NCI-H2081 treated with DMSO at 0.1 percent for 48 hours (cell line): ENCODE measurements at places on chromosomes 7 and 10.

DNA sequence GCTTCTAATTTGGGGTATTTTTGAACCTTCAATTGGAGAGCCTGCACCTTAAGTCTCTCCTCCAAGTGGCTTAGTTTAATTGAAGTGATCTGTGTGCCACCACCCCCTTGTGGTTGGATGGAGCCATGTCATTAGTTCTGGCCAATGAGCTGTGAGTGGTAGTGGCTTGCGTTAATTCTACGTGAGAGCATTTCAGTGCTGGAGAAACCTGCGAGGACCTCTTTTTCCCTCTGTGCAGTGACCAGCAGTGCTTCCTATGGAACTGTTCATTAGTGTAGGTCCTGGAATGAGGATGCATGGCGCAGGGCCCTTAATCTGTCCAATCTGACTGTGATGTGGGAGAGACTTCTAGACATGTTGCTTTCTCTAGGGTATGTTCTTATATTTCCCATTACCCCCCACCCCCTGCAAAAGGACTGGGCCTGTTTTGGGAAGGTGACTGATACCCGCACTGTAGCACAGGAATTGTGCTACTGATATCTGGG, 3.8 kb downstream of the HILPDA start:
- peak; percentile 17 for DNase-seq

- DNase-seq = no peak
These were observed 458.6 kb downstream of the PARD3 start for GRCh38 chr10:34356463-34356862.

GRCh38 chr7:155540553-155540952, 5.8 kb downstream of the CNPY1 start:
- DNase-seq = no peak

DNA sequence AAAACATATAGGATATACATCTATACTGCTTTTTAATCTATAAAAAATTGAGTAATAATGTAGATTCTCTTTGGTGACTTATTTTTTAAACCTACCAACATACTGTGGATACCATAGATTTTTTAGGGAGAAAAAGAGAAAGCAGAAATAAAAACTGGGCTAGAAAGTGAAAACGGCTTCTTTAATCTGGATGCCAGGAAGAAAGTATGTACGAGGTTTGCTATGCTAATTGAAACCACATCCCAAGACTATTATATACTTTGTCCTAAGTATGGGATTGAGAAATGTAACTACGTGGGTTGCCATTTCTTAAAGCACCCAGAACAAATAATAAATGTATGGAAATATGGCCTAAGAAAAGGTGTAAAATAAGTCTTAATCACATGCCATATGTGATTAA, 129.0 kb upstream of the NFE2L3 start:
- no peak for DNase-seq

DNA sequence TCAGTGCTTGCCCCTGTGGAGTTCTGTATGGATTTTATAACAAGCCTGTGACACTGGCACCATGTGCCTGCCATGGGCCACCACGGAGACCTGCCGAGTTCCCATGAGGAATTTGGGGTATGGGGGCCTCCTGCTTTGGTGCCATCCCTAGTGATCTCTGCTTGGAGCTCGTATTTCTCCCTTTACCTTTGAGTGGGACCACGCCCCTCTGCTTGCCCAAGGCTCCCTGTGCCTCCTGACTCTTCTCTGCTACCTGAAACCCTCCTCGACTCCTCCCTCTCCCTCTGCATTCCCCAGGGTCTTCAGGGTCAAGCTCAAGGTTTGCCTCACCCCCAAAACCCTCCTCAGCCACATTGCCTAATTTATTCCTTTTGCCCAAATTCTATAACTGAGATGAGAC, 225.0 kb downstream of the BUB3 start:
- DNase-seq = no peak

DNA sequence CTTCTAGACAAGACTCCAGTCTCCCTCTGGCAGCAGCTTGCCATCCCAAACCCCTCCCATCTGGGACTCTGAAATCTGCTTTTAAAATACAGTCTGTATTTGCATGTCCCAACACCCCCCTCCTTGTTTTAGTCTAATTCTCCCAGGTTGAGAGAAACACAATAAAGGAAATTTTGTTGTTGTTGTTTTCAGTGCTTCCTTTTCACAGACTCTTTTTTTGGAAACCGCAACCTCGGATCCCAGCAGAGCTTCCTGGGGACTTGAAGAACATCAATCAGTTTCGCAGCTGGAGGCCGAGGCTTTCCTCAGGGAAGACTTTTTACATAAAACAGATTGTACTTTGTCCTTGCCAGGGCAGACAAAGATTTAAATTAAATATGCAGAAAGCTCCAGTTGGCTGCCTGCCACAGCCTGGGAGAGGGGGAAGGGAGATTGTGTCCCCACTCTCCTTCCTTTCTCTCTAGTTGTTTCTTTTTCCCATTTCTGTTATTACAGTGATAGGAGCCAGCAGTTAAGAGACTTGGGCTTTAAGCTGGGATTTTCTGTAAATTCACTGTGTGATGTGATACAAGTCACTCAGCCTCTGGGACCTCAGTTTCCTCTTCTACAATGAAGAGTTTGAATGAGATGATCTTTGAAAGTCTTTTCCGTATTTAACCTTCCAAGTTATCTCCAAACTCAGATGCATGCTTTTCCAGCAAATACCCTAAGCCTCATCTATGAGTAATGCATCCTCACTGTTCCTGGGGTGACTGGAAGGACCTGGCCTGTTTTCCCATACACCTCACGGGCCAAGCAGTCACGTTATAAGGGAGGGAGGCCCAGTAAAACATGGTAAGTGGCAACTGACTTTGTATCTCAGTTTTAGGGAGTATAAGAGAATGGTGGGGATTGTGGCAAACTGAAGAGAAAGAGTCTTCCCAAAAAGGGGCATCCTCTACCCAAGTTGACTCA, 192.3 kb downstream of the REEP3 start:
- DNase-seq = peak; percentile 27

GRCh38 chr7:20796500-20796899, 9.8 kb upstream of the SP8 start:
- DNase-seq = no peak

- DNase-seq = no peak
These were observed 569.5 kb upstream of the MGMT start for GRCh38 chr10:128897401-128898129.

- DNase-seq = no peak
These were observed 3.7 kb downstream of the ANXA11 start for GRCh38 chr10:80201608-80202141.

DNA sequence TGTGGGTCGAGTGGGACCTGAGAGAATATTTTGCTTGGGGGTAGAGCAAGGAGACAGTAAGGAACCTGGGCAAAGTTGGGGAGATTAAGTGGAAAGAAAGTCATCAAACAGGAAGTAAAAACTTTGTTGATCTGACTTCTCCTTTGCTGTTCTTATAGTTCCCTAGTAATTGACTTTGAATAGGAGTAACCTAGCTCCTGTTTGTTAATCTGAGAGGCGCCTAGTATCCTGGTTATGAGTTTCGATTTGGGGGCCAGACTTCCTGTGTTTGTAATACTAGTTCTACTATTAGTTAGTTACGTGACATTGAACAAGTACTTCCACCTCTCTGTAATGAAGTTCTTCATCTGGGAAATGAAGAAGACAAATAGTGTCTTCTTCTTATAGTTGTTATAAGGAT, 99.1 kb downstream of the ZNF365 start:
- no peak for DNase-seq

DNA sequence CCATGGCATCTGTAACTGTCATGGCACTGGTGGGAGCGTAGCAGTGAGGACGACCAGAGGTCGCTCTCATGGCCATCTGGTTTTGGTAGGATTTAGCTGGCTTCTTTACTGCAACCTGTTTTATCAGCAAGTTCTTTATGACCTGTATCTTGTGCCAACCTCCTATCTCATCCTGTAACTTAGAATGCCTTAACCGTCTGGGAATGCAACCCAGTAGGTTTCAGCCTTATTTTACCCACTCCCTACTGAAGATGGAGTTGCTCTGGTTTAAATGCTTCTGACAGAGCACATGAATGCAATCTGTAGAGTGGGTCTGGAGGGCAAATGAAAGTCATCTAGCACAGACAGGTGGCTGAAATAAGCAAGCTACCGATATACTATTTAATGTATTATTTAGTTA, 55.3 kb upstream of the OPN4 start:
- DNase-seq = no peak

DNA sequence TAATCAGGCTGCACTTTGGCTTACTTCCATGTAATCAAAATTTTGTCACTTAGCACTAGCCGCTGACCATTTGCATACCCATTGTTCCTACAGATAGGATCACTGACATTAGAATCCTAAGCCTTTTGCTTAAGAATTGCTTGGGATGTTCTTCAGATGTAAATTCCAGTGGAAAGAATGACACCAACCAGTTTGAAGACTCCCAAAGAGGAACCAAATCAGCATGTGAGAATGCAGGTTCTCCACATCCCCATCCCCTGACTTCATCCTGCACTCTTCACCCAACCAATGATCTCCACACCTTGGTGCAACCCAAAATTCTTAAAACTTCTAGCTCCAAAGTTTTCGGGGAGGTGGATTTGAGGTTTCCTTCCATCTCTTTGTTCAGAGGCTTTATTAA, 345.6 kb downstream of the GPAM start:
- no peak for DNase-seq

GRCh38 chr10:78579995-78580394, 488.8 kb upstream of the ZMIZ1 start:
- DNase-seq = peak; percentile 35
